A549 treated with RU486 at 1 μM for 4 hours (cell line): ENCODE measurements at places on chromosomes 1 and 21. TPM values are rescaled to one million over a fixed set of nuclear protein-coding genes. Genes with fewer than 3 reads are reported as not detected.

Gene LRIG2
- total RNA-seq = 3.0 to 5.0 TPM (median 3.6 TPM) in 5 replicates

Gene GLMP
- 33.5 to 50.4 TPM (median 43.5 TPM) in 5 replicates for total RNA-seq

Gene DNALI1
- 0.06 to 0.12 TPM in 2 of 5 replicates, not detected in the others for total RNA-seq

Gene TRIM67
- 0.10 to 0.32 TPM (median 0.19 TPM) in 5 replicates for total RNA-seq

Gene CATSPERE
- total RNA-seq = 0.14 to 0.23 TPM (median 0.18 TPM) in 4 of 5 replicates, not detected in the other

Gene SLC41A1
- total RNA-seq = 20.6 to 30.6 TPM (median 24.8 TPM) in 5 replicates

Gene LRRC3
- total RNA-seq = 1.0 to 2.1 TPM (median 1.6 TPM) in 5 replicates

Gene OR2M4
- not detected in 5 replicates for total RNA-seq

Gene PRR9
- total RNA-seq = not detected in 5 replicates

Gene ZBTB17
- total RNA-seq = 9.7 to 15.8 TPM (median 12.1 TPM) in 5 replicates

Gene PPM1J
- total RNA-seq = 0.78 to 1.7 TPM (median 1.3 TPM) in 5 replicates

Gene GCSAML
- not detected in 5 replicates for total RNA-seq

Gene DEDD
- total RNA-seq = 26.1 to 32.6 TPM (median 30.9 TPM) in 5 replicates

Gene KCNE2
- not detected in 5 replicates for total RNA-seq

Gene DMBX1
- total RNA-seq = 0.71 to 1.2 TPM (median 1.0 TPM) in 5 replicates

Gene DDR2
- total RNA-seq = 0.28 to 0.49 TPM (median 0.35 TPM) in 5 replicates

Gene ACTA1
- 0.09 to 0.29 TPM (median 0.13 TPM) in 5 replicates for total RNA-seq

Gene PAQR6
- total RNA-seq = 2.2 to 5.0 TPM (median 3.6 TPM) in 5 replicates

Gene RBM8A
- total RNA-seq = 195 to 245 TPM (median 215 TPM) in 5 replicates

Gene TADA1
- 9.3 to 13.8 TPM (median 13.1 TPM) in 5 replicates for total RNA-seq

Gene PRAMEF2
- not detected in 5 replicates for total RNA-seq

Gene S100A7
- total RNA-seq = not detected in 5 replicates

Gene BARHL2
- total RNA-seq = not detected in 5 replicates

Gene SPRR1A
- not detected in 5 replicates for total RNA-seq

Gene PTPN14
- total RNA-seq = 5.5 to 10.7 TPM (median 10.0 TPM) in 5 replicates

Gene ATP1A2
- total RNA-seq = 0.03 to 0.04 TPM (median 0.03 TPM) in 3 of 5 replicates, not detected in the others

Gene SELENBP1
- total RNA-seq = 5.4 to 7.8 TPM (median 6.2 TPM) in 5 replicates

Gene PRKAA2
- 1.2 to 2.9 TPM (median 2.7 TPM) in 5 replicates for total RNA-seq

Gene KCNT2
- total RNA-seq = 0.09 to 0.41 TPM (median 0.09 TPM) in 3 of 5 replicates, not detected in the others

Gene LCE3E
- 0.30 TPM in 1 of 5 replicates, not detected in the others for total RNA-seq

Gene ERG
- total RNA-seq = 0.21 TPM in 1 of 5 replicates, not detected in the others

Gene IRF6
- total RNA-seq = 0.08 to 0.18 TPM (median 0.10 TPM) in 5 replicates

Gene ADGRL4
- not detected in 5 replicates for total RNA-seq

Gene PADI2
- 1.1 to 1.6 TPM (median 1.3 TPM) in 5 replicates for total RNA-seq

Gene SYCP1
- not detected in 5 replicates for total RNA-seq
